ENCODE measurements at places on chromosomes 5 and 9.

- no peak for DNase-seq
Measured at GRCh38 chr9:134071149-134071548, 3.3 kb upstream of the BRD3 start.

DNA sequence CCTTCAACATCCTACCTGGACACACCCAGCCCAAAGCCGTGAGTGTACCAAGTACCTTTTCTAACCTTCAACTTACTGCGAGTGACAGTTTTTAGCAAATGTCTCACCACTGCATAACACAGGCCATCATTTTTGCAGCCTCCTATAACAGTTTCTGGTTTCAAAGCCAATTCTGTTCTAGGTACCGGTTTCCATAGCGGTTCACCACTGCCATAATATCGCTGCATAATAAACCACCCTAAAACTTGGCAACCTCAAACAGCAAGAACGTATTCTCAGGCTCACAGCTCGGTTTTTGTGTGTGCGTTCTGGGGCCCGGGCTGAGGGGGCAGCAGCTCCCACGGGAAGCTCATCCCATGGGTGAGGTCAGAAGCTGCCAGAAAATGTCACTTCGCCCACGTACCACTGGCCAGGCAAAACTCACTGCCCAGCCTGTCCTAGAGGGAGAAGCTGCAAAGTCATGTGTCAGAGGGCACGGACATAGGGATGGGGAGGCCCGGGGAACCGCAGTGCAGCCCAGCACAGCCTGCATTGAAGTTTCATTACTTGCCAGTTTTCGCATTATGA, 15.9 kb upstream of the ADAMTS2 start:
- DNase-seq: no peak

GRCh38 chr9:92745881-92746280, 18.8 kb downstream of the BICD2 start:
- no peak for DNase-seq

- no peak for DNase-seq
Measured at GRCh38 chr5:84091127-84091799, 293.4 kb downstream of the EDIL3 start.
